ENCODE measurements at places on chromosomes 12 and 14.
A peak's percentile ranks its signal among the peaks of the same experiment; 100 is the strongest.

GRCh38 chr12:30003321-30003720 lies 219.6 kb upstream of the TMTC1 start:
- no peak for DNase-seq

DNA sequence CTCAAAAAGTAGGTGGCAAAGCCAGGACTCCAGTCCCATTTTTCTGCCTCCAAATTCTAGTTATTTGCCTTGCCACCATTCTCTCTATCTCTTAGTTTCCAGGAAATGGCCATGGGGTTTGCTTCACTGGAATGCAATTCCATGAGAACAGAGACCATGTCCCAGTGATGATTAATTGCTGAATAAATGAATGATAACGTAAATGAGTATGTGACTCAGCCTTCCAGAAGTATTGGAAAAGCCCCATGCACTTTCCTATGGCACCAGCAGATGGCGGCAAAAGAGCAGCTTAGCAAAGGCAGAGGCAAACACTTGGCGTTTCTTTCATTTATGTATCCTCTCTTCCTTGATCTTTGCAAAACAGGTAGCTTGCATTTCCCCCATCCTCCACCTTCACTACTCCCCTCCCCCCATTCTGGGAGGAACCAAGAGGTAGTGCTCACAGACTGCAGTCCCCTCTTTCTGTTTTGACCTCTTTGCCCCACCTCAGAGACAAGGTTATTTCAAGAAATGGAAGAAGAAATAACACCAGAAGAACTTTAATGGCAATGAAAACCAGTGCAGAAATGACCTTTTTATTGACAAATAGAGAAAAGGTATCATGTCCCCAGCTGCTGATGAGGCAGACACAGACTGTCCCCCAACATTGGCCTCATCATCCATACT lies 21.3 kb downstream of the TBX3 start:
- DNase-seq = no peak

GRCh38 chr12:116735084-116735483 lies 2.8 kb downstream of the SPRING1 start:
- DNase-seq = no peak

- peak; percentile 7 for DNase-seq
Measured at GRCh38 chr12:70920251-70920851, at the start of gene PTPRR. PTPRR (minus strand) TSS chr12:70920738; CDS start chr12:70920390, 348 bp downstream.

All from D721Med (cell line).